ENCODE measurements at places on chromosomes 7 and 10.

- DNase-seq, result no peak
- no peaks in the 10 kb centered on the region for H3K36me3 ChIP-seq
- H3K4me3 ChIP-seq, result no peak overlapping the region
- no peaks in the 10 kb centered on the region for H3K27me3 ChIP-seq
- H3K4me1 ChIP-seq, result no peaks in the 10 kb centered on the region
These were observed 99.5 kb downstream of the SFMBT2 start for GRCh38 chr10:7311218-7311849.

DNA sequence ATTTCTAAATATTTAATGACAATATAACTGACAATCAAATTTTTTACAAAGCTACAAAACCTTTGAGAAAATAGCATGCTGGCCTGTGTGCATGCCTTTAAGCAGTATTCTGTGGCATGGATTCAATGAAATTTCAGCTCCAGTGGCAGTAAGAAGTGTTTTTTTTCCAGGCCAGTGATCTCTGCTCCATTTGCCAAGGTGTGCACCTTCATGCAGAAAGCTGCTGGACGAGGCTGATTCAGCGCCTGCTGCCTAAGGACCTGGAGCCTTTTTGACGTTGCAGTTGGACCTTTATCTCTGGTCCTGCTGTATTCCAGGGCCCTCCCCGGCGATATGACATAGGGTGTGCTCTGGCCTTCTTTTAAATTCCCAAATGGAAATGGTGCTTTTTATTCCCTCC lies 26.6 kb downstream of the VWC2 start:
- no peak overlapping the region for H3K4me3 ChIP-seq
- H3K27me3 ChIP-seq, result no peaks in the 10 kb centered on the region
- no peaks in the 10 kb centered on the region for H3K36me3 ChIP-seq
- no peak overlapping the region for H3K27ac ChIP-seq
- no peaks in the 10 kb centered on the region for H3K4me1 ChIP-seq
- no peak for DNase-seq

- no peaks in the 10 kb centered on the region for H3K36me3 ChIP-seq
- no peak overlapping the region for H3K27ac ChIP-seq
- H3K27me3 ChIP-seq, result no peaks in the 10 kb centered on the region
- H3K4me1 ChIP-seq, result no peaks in the 10 kb centered on the region
These were observed 3.9 kb downstream of the LRIT1 start for GRCh38 chr10:84237199-84238051.

DNA sequence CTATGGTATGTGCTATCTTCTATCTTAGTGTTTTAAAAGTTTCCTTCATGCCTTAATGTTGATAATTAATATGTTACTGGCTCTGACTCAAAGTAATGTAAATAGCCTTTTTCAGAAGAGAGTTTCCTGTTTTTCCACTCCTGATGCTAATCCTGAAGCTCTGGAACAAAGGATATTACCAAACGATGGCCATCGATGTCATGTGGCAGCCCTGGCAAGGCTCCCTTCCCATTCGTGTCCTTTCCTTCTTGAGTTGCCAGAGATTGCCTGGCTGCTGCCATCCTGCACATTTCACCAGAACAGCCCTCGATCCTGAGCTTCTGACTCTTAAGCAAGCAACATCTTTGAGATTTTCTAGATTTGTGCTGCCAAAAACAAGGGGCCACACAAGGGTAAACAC lies 46.0 kb downstream of the RNF133 start:
- H3K4me1 ChIP-seq, result no peaks in the 10 kb centered on the region
- no peak for DNase-seq
- H3K27ac ChIP-seq, result no peak overlapping the region
- H3K36me3 ChIP-seq, result no peaks in the 10 kb centered on the region

DNA sequence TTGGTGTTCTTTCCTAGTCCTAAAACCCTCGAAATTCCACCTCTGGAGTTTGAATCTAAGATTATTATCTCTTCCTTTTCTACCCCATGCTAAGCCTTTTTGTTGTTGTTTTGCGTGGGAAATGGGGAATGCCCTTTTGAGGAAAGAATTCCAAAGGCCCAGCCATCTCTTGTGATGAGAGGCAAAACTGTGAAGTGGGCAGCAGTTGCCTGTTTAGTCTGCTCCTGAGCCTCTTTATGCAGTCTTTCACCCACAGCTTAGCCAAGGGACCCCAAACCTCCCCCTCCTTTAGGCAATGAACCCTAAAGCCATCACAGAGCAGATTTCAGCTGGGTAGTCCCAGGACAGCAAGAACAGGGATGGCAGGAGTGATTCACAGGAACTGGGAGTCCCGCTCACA lies 95.5 kb downstream of the DNMBP start:
- no peak overlapping the region for H3K4me3 ChIP-seq
- no peaks in the 10 kb centered on the region for H3K4me1 ChIP-seq
- no peak for DNase-seq
- H3K27ac ChIP-seq, result no peak overlapping the region
- H3K27me3 ChIP-seq, result no peaks in the 10 kb centered on the region

GRCh38 chr7:129295015-129295423 lies 70.2 kb downstream of the AHCYL2 start:
- no peaks in the 10 kb centered on the region for H3K36me3 ChIP-seq
- no peak overlapping the region for H3K4me3 ChIP-seq
- no peak for DNase-seq
- no peak overlapping the region for H3K27ac ChIP-seq
- H3K4me1 ChIP-seq, result no peaks in the 10 kb centered on the region
- H3K27me3 ChIP-seq, result no peaks in the 10 kb centered on the region

- DNase-seq, result no peak
- H3K36me3 ChIP-seq, result no peaks in the 10 kb centered on the region
- peaks cover 16% of the 10 kb centered on the region for H3K27me3 ChIP-seq
- H3K4me3 ChIP-seq, result no peak overlapping the region
These were observed 2.1 kb downstream of the TBX20 start for GRCh38 chr7:35251606-35252310.

- H3K27ac ChIP-seq, result no peak overlapping the region
- H3K4me1 ChIP-seq, result no peaks in the 10 kb centered on the region
- H3K36me3 ChIP-seq, result no peaks in the 10 kb centered on the region
- no peak overlapping the region for H3K4me3 ChIP-seq
- no peak for DNase-seq
- no peaks in the 10 kb centered on the region for H3K27me3 ChIP-seq
These were observed 62.7 kb upstream of the CREB5 start for GRCh38 chr7:28349637-28350036.

- no peak overlapping the region for H3K4me3 ChIP-seq
- peaks cover 9% of the 10 kb centered on the region for H3K4me1 ChIP-seq
- DNase-seq, result no peak
- H3K27me3 ChIP-seq, result no peaks in the 10 kb centered on the region
These were observed 251.1 kb upstream of the LRRN3 start for GRCh38 chr7:110839866-110840265.

Measured in MM.1S (cell line).